ENCODE measurements at places on chromosomes 4 and X.

GRCh38 chr4:30836231-30836630 lies 116.1 kb downstream of the PCDH7 start:
- no peak for DNase-seq

- DNase-seq = peak; percentile 4
These were observed 377.9 kb upstream of the EMCN start for GRCh38 chr4:100895556-100896197.

- DNase-seq = no peak
These were observed 161.6 kb upstream of the NWD2 start for GRCh38 chr4:37082912-37083311.

GRCh38 chrX:24026432-24026831 lies 554 bp downstream of the KLHL15 start:
- peak; percentile 4 for DNase-seq

- DNase-seq = no peak
These were observed 6.8 kb downstream of the BGN start for GRCh38 chrX:153501530-153501929.
